H54 (cell line): ENCODE measurements at places on chromosomes 2 and 18.

GRCh38 chr2:223701761-223702160, 99.6 kb upstream of the SCG2 start:
- no peak for DNase-seq

GRCh38 chr2:175309799-175310198, 128.3 kb upstream of the ATP5MC3 start:
- DNase-seq: peak; percentile 15

- no peak for DNase-seq
Observed at GRCh38 chr18:10234912-10235660, 219.3 kb upstream of the APCDD1 start.

GRCh38 chr2:63796366-63796765, 45.3 kb upstream of the UGP2 start:
- no peak for DNase-seq

DNA sequence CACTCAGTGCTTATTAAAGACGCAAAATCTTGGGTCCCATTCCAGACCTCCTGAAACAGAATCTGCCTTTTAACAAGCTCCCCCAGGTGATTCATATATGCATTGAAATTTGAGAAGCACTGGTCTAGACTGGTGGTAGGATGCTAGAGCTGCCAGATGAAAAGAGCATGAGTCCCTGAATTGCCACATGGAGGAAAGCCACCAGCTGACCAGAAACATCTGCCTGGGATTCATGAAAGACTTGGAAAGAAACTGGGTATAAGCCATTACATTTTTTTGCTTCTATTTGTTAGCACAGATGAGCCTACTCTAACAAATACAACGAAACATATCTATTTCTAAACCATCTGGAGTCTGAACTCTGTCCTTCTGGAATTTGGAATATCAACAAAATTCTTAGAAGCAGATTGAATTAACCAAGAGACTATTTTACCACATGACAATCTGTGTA, 228.9 kb downstream of the RBM43 start:
- no peak for DNase-seq

GRCh38 chr2:226862623-226863022, 26.8 kb downstream of the RHBDD1 start:
- no peak for DNase-seq

GRCh38 chr2:144937910-144938709, 418.2 kb upstream of the ZEB2 start:
- DNase-seq: no peak

DNA sequence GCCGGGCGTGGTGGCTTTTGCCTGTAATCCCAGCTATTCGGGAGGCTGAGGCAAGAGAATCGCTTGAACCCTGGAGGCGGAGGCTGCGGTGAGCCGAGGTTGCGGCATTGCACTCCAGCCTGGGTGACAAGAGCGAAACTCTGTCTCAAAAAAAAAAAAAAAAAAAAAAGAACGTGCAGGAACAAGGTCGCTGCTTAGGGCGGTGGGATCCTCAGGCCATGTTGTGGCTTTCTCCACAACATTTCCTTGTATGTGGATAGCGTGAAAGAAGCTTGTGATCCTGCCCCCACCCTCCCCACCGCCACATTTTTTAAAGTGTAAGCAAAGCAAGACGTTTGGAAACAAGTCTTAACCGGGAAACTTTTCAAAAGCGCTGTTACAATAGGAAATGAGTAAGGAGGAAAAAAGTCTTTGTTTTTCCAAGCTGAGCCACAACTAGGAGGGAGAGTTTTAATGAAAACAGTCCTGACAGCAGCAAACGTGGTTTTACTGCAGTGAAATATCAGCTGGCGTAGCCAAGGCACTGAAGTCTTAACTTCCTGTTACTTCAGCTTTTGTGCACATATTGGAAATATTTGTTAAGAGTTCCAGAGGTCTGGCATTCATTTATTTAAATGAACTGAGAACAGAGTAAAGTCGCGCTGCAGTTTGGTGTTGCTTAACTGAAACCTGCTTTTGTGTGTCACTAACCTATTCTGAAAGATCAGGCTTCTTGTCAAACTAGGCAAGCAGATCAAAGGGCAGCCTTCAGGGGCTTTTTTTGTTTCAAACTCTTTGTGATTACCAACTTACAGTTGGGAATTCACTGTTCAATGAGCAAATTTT, 3.8 kb downstream of the TGIF1 start:
- no peak for DNase-seq

DNA sequence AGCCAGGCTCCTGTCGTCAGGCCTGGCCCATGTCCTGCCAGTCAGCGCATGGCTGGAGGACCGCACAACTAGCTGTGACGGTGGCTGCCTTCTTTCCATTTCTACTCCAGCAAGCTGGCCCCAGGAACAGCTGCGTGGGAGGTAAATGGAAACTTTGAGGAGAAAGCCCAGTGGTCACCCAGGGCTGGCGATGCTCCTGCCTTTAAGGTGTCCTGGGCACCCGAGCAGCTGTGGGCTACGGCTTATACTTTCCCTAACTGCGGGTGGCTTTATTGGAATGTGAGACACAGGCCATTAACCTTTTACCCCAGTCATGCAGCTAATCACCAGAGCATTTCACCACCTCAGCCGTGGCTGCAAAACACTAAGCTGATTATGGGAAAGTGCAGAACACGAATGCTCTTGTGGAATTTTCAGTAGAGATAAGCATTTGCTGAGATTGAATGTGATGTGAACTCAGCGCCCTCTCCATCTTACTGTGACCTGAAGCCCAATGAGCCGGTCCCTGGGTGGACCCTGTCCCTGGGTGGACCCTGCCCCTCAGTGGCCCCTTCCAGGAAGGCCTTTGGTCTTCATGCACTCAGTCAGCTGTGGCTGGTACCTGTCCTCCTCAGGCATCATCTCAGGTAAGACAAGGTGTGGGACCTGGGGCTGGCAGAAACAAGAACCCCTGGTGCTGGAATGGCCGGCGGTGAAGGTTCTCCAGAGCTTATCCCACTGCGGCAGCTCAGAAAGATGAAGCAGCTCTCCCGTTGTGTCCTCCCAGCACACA, 275.4 kb upstream of the HS6ST1 start:
- DNase-seq: no peak

GRCh38 chr2:167492486-167492885, 604.2 kb downstream of the XIRP2 start:
- no peak for DNase-seq

DNA sequence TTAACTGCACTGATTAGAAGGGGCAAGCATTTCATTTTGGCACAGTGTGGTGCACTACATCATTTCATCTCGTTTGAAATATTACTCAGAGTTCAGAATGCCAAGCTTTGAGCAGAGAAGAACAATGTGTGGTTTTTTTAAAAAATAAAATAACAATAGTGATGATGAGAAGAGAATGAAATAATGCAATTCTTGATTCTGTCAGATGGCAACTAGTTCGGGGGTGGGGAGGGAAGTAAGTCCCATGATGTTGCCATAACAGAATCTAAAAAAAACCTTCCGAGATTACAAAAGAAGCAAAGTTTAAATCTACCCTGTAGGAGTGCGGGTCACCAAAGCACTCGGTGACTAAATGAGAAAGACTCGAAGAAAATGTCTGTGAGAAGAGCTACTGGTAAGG, 490.4 kb downstream of the NR4A2 start:
- no peak for DNase-seq

GRCh38 chr2:51085420-51086068, 53.6 kb upstream of the NRXN1 start:
- DNase-seq: no peak

GRCh38 chr2:12288048-12288447, 428.7 kb upstream of the TRIB2 start:
- no peak for DNase-seq

DNA sequence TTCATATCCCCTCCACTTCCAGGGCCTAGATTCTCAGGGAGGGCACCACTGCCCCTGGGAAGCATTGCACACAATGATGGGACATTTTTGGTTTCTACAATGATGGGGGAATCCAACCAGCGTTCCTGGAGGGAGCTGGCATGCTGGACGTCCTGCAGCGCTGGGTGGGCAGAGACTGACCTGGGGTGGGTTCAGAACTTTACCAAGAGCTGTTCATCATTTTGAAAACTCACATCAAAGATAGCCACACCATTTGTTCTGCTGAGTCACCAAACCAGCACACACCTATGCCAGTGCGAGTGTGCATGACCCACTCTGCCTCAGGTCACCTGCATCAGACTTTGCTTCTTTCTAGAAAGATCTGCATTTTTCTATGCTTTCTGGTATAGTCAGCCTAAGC, 14.1 kb upstream of the ARMC9 start:
- no peak for DNase-seq

GRCh38 chr2:205524656-205525055, 157.6 kb upstream of the NRP2 start:
- DNase-seq: peak; percentile 7

DNA sequence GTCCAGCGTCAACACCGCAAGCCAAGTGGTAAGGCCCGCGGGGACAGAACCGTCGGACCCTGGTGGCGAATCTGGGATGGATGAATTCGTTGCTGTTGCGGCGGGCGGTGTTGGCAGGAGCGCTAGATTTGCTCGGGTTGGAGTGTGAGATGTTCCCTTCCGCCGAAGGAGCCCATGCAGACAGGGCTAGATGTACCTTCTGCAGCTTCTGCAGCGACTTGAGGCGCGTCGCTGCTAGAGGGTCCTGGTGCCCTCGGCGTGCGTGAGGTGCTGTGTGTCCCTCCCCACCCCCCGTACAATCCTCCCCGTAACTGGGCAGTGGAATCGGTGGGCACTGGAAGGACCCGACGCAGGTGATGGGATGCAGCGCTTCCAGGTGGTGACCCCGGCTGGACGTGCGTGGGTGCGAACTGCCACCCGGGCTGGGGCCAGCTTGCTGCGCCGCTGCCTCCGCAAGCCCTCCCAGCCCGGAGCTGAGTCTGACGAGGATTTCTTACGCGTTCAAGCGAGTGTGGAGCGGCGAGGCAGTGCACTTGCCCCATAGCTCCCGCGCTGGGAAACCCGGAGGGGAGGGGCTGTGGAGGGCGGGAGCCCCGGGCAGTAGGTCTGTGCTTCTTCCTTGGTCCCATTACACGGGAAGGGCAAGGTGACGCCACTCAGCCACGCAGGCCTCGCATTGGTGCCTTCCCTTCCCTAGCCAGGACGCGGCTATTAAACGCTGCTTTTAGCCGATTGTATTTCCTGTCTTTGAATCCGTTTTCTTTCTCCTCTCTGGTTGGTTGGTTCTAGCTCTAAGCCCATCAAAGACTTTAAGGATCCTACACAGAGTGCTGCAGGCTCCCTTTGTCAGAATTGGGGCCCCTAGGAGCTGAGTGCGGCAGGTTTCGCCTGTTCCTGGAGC, 34.2 kb downstream of the CHRNA1 start:
- DNase-seq: no peak

GRCh38 chr2:172927641-172928357, 147.8 kb upstream of the MAP3K20 start:
- DNase-seq: no peak

- DNase-seq: peak; percentile 39
Observed at GRCh38 chr2:118123561-118124232, 35.4 kb downstream of the INSIG2 start.

GRCh38 chr2:105610576-105611332, 134.0 kb upstream of the NCK2 start:
- DNase-seq: no peak

DNA sequence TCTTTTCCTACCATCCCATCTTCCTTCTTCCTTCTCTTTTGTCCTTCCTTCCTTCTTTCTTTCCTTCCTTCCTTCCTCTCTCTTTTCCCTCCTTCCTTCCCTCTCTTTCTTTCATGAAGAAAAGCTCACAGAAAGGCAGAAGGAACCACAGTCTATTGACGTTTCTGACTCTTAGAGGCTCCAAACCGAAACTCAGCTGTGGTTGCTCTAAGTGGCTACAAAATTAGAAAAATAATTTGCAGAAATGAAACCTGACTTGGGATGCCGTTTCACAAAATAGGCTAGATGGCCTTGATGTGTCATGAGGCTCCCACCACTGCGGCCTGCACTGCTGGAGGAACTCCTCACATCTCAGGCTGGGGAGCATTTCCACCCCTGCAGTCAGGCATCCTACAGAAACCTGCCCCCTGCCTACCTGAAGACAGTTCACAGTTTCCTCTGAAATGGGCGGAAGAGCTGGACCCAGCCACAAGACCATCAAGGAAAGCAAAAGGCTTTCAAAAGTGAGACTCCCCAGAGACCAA, 165.6 kb downstream of the SMAD7 start:
- no peak for DNase-seq

GRCh38 chr2:219429958-219430606, 4.6 kb upstream of the SPEG start:
- no peak for DNase-seq

DNA sequence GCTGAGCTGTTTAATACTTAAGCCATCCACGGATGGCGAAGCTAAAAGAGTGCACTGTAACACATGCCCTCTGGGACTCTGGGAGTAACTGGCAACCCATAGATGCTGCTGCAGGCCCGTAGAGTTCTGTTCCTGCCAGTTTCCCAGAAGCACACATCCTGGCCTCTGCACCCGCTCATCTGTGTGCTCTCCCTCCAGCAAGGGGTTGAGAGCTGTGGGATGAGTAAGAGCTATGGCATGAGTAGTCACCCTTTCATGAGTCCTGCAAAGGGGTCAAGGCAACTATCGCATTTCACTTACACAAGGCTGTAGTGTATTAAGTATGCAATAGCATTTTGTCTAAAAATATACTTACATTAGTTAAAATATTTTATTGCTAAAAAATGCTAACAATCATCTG, 1341.8 kb upstream of the NXPH2 start:
- DNase-seq: peak; percentile 10

DNA sequence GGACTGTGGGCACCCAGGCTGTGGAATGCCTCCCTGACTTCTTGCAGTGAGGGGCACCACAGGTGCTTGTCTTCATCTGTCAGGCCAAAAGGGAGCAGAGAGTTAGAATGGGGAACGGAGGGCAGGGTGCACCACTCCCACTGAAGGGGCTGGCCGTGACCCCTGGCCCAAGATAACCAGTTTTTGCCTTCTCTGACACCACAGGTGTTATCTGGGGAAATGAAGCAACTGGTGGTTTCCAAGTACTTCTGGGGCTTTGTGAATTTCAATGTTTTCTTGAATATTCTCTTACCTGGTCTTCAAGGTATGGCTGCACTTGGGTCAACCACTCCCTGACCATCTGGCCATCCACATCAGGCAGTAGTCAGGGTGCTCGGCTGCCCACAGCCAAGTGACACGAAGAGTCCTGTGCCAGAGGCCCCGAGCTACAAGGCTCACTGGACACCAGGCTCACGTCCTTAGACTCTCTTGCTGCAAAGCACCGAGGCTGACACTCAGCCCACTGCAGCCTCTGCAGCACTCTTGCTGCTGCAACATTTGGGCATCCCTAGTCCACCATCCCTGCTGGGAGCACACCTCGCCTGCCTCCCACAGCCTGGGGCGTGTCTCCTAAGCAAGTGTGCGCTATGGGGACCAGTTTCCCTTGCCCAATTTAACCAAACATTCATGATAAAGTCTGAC, 57.0 kb downstream of the FAM178B start:
- no peak for DNase-seq
